ENCODE measurements at places on chromosomes 6 and 20.

GRCh38 chr20:51854921-51855320 is 52.6 kb upstream of the SALL4 start:
- DNase-seq, result no peak

DNA sequence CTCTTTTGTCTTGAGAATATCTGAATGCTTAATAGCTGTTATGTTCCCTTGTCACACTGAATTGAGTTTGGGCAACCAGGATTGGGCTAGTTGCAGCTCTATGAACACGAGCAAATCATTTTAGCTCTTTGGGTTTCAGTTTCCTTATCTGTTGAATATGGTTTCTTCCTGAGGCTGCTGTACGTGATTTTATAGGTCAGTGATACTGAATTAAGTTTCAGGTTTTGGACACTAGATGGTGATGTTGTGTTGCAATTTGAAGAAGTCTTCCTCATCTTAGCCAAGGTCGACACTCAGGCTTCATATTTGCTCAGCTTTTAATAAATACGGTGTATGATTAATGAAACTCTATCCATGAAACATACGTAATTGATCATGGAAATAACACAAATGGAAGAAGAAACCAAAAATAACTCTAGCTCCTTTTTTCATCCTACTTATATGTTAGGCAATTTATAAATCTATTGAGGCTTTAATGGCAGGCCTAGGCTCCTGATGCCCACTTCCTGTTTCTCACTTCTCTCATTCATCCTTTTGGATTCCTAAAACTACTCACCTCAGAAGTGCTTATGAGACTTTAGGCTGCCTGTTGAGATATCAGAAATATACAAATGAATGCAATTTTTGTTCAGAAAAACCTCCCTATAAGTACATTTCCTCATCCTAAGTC is 354.1 kb upstream of the MAP3K7 start:
- DNase-seq, result peak; percentile 69

GRCh38 chr6:124026694-124027093 is 223.0 kb downstream of the NKAIN2 start:
- DNase-seq, result no peak

DNA sequence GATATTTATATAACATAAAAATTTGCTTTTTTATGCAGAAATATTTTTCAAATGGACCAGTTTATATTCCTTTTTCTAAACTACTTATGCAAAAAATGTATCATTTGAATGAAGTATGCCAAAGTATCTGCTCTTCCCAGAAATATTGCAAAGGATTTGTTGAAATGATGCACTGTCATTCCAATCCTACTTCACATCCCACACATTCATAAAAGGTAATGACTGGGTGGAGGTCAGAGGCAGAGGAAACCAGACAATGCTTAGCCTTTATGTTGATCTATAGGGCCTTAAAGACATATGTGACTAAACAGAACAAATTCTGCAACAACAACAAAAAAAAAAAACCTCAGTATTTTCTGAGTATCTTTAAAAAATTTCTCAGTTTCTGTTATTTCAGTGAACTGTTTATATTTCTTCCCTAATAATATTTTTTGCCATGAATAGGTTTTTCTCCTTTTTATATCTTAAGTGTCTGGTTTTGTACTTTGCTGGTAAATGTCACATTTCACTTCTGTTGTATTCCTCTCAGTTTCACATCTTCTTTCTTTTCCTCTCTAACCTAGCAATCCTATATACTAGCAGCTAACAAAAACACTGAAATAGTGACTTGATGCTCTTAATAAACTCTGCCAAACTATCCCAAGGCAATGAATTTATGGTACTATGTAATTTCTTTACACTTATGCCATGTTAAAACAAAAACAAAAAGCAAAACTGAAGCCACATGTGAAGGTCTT is 374.1 kb downstream of the BCKDHB start:
- DNase-seq, result no peak

DNA sequence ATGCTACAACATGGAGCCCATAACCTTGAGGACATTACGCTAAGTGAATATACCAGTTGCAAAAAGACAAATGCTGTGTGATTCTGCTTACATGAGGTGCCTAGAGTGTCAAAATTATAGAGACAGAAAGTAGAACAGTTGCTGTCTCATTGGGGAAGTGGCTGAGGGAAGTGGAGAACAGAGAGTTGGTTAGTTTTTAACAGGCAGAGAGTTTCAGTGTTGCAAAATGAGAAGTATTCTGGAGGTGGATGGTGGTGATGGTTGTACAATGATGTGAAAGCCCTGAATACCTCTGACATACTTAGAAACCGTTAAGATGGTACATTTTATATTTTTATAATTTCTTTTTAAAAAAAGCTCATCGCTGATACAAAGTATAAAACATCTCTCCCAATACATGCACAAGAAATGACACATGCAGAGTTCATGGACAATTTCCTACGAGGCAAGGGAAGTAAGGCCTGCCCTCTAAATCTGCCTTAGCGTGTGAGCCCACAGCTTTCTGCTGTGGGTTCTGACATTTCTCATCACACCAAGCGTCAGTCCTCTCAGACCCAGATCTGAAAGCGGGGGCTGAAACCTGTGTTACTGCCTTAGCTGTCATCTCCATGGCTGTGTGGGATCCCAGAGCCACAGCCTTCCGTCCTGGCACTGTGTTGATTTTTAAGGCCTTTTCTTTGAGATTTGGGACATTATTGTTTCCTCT is 126.0 kb downstream of the RNASET2 start:
- peak; percentile 84 for DNase-seq

- no peak for DNase-seq
These were observed 3.0 kb upstream of the NNAT start for GRCh38 chr20:37518059-37518458.

- no peak for DNase-seq
These were observed 43.9 kb upstream of the EXOC2 start for GRCh38 chr6:736657-737446.

- no peak for DNase-seq
These were observed 21.6 kb upstream of the GJA1 start for GRCh38 chr6:121413879-121414278.

DNA sequence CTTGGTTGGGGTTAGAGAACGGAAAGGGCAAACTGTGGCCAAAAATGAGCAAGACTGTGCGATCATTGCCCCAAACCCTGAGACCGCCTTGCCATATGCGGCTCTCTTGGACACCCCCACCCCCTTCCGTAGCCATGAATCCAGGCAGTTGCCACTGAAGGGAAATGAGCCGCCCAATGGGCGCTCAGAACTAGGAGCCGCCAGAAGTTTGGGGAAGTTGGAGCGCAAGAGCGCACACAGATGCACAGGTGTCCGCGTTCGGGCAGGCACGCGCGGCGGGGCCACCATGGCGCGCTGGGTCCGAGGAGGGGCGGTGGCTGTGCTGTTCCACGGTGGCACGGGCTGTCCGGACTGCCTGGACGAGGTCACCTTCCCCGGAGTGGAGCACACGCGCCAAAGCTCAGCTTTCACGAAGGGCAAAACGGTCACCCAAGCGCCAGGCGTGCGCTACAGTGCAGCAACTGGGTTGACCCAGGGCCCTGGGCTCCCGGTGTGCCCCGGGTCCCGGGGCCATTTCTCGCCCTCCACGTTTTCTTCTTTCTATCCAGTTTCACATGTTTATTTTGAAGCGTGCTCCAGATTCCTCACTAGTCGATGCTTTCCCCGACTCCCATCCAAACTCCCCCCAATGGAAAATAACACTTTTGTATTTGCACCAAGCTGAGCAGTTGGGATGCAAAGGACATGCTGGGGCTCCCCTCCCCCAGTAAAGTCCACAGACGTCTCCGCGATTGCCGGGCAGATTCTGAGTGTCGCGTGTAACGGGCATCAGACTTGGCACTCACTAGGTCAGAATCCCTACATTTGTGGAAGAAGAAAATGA is 906 bp upstream of the PDE10A start:
- no peak for DNase-seq

- DNase-seq, result no peak
These were observed 45.2 kb downstream of the MUC22 start for GRCh38 chr6:31055441-31055840.

GRCh38 chr6:88808381-88808780 is 155.0 kb downstream of the RNGTT start:
- no peak for DNase-seq

DNA sequence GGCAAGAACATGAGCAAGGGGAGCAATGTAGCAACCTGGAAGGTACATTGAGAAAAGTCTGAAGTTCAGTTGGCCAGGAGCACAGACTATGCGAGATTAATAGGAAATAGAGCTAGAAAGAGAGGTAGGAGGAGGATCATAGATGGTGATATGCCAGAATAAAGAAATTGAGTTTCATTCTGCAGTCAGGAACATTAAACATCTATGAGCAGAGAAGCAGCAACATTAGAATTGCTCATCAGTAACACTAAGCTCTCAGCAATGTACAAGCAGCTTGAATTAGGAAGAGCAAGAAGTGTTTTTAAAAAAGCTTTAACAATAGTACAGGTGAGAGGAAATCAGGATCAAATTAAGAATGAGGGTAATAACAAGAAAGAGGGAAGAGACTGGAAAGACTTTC is 467.9 kb downstream of the PHF3 start:
- DNase-seq, result no peak

DNA sequence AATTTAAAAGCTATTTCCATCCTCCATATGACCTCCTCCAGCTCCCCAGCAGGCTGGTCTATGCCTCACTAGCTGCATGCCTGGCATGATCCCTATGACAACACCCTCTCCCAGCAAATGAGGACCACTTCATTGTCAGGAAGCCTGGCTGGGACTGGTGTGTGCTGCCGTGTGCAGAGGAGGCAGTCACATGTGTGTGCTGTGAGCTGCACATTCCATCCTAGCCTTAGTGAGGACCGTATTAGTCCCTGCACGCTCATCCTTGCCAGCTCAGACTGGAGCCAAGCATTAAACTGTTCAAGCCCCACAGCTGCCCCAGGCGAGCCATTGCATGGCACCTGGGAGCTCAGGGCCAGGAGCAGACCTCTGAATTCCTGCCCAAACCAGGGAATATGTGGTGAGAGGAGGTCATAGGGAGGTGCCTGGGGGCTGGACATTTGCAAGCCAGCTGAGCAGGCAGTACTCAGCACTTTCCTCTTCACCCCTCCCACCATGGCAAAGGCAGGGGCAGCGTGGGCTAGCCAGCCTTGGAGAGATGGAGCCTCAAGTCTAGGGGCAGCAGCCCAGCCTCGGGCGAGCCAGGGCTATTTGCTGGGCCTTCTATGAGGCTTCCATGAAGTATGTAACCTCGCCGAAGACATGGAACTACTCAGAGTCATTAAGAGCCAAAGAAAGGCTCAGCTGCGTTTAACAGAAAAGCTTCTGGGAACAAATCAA is 8.7 kb upstream of the CCN5 start:
- no peak for DNase-seq

DNA sequence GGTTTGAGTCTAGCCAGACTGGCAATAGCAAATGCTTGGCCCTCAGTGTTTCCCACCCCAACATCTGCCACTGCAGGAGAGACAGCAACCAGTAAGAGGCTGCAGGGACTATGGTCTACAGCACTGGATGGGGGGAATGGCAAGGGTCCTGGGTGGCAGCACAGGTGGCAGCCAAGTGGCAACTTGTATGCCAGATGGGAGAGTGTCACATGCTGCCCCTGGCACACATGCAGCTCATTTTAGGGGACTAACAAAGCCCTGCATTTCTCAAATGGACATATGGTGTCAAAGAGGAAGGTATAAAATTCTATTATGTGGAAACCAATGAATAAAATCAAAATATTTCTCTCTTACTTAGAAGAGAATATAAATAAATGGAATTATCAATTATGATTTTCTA is 298.7 kb upstream of the MARCKS start:
- DNase-seq, result no peak

GRCh38 chr6:110044096-110044495 is 66.0 kb downstream of the GPR6 start:
- DNase-seq, result no peak

DNA sequence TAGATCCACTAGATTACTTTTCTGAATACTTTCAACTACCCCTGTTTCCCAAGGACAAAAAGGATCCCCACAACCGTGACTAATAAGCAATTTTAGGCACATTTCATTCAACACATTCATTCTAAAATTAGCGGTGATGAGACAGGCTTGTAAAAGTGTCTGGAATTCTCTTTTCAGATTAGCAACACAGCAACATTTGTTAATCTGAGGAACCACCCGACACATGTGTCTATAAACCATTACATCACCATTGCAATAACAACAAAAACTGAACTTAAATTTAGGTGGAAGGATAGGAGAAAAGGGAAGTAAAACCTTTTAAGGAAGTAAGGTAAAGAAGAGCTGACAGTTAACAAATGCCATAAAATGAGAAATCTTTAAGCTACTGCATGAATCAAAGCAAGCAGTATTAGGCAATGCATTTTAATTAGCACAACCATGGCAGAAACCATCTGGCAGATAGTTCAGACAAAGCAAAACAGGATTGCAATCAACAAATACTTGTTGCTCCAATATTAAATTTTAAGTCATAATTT is 49.1 kb downstream of the MAP3K7 start:
- peak; percentile 97 for DNase-seq

GRCh38 chr20:37849156-37849555 is 53.8 kb upstream of the VSTM2L start:
- DNase-seq, result no peak

DNA sequence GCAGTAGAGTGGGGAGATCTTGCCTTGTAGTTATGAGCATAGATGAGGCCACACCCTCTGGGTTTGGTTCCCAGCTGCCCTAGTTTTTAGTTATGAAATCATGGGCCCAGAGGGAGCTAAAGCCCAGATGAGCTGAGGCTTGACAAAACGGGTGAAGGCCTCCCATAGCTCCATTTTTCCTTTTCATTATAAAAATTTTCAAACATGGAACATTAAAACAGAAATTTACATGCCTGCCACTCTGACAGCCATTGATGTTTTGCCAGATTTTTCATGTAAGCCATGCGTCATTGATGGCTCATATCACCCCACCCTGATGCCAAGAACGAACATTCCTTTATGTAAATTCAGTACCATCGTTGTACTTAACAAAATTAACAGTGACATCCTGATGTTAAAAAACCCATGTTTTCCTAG is 67.9 kb downstream of the IGF2R start:
- no peak for DNase-seq

- no peak for DNase-seq
These were observed 1.3 kb downstream of the GUCA1B start for GRCh38 chr6:42193491-42193894.

GRCh38 chr20:49915118-49915379 is 280 bp downstream of the SPATA2 start:
- DNase-seq, result no peak

DNA sequence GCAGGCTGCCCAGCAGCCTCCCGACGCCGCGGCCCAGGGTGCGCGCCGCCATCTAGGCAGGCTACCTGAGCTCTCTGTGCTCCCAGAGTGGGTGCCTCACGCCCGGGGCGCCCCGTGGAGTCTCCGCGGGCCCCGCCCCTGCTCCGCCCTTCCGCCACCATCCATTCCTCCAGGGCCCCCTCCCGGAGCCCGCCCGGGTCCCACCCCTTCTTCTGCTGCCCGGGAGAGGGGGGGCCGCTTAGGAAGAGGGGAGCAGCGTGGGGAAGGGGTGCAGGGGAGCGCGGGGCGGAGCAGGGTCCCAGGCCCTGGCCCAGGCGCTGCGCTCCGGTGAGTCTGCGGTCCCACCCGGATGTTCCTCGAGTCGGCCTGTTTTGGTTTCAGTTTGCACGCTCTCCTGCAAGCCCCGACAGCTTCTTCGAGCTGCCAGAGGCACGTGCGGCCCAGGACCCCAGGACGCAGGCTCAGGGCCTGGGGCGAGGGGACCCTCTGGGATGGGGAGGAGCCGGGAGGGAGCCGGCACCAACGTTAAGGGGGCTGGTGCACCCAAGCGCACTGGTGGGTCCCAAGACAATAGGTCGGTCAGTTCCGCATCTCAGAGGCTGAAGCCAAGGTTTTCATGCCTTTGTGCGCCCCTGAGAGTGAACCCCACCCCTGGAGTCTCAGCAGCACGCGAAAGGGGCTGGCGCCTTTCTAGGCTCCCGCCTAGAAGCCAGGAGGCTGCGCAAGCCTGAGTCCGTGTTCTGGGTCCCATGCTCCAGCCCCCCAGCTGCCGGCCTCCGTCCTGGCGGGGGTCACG is at the start of gene ACSS1:
Gene ACSS1, minus strand, starts transcription at position 89 of the 796 bp plus-strand sequence. Its CDS starts 37 bp downstream, at position 52.
- DNase-seq, result peak; percentile 57

Measured in inflammatory macrophage treated with lipopolysaccharide for 4 hours (primary cell).